NCI-H1417 (cell line): ENCODE measurements at places on chromosomes 7 and 10.

DNA sequence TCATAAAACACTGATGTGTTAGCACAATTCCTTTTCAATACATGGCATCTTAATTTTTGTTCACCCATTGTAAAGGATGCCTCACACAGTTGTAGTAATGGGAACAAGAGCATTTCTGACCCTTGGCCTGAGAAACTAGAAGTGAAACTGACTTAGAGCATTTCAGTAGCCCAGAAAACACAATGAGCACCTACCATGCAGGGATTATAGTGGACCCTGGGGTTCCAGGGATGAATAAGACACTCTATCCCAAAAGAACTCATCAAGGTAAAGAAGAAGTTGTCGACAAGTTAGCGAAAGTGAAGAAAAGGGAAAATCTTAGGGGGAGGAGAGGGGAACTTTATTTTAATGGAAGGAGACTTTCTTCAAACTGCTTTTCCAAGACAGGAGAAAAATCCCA, 125.6 kb downstream of the NT5C2 start:
- no peak for DNase-seq

- peak; percentile 24 for DNase-seq
Measured at GRCh38 chr7:140003913-140004382, 58.8 kb downstream of the PARP12 start.

DNA sequence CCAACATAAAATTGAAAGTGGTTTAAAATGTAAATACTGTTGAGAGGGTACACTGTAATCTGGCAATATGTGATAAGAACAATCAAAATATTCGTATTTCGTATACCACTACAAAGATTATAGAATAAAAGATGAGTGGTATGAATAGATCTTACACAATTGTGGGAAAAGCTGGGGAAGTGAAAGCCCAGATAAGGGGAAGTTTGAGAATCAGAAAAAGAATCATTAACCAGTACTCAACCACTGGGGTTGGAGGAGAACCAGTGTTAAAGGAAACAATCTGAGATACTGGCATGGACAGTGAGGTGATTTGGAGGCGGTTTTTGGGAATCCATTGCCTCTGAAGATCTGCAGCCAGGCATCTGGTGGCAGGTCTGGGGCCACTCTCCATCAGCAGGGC, 59.7 kb upstream of the CDK14 start:
- no peak for DNase-seq

- no peak for DNase-seq
Measured at GRCh38 chr10:73644767-73645166, 3.5 kb upstream of the MYOZ1 start.

- no peak for DNase-seq
Measured at GRCh38 chr10:11498399-11498798, 113.1 kb downstream of the USP6NL start.

DNA sequence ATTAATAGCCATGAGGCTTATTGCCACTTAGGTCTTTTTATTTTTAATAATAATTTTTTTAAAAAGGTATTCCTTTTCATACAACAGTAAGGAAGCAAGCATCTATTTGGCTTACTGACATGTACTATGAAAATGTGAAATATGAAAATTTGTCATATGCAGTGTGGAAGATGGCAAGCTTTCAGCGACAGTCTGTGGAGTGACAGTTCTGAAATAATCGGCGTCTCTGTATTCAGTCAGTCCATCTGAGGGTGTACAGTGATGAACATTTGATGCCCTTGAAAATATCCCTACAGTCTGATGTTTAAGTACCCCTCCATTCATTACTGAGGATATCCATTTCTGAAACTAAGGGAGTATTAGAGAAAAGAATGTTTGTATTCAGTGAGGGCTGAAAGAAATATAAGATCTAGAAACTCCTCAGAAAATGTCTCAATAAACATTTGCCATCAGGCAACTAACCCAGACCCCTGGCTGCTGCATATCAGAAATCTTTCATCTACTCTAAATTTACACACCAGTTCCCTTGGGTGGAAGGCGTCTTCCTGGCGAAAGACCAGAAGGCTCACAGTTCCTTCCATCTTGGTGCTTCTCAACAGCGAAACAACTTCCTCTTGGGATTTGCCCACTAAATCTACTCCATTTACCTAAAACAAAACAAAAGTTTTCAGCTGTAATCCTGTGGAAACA, 440.6 kb downstream of the PARD3 start:
- DNase-seq: no peak

- peak; percentile 19 for DNase-seq
Measured at GRCh38 chr10:31322647-31323046, 3.6 kb downstream of the ZEB1 start.

DNA sequence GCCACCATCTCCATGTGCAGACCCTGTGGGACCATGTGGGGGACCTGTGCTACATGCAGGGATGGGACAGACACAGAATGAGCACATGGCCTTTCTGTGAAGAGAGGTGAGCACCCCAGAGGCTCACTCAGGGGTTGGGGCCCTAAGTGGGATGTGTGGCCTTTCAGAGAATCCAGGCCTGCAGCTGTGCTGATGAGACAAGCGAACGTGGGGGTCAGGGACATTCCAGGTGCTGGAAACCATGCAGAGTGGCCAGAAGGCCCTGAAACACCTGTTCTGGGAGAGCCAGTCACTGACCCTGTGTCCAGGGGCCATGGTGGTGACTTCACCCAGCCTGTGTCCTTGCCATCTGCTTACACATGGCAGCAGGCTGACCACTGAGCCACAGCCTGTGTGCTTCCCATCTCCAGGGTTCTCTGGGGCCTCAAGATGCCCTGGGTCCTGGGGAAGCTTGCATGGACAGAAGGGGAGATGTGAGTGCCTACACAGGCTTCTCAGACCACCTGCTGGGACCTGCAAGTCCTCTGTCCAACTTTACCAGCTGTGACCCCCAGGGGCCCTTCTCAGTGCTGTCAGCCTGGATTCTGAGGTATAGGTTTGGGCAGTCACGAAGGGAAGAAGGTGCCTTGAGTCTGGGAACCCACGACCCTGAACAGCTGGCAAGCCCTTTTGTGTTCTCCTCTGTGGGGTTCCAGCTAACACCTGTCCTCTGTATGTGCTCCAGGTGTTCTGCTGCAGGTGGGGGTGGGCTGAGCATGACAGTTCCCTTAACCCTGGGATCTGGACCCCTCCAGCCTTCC, 17.6 kb downstream of the RAMP3 start:
- no peak for DNase-seq

DNA sequence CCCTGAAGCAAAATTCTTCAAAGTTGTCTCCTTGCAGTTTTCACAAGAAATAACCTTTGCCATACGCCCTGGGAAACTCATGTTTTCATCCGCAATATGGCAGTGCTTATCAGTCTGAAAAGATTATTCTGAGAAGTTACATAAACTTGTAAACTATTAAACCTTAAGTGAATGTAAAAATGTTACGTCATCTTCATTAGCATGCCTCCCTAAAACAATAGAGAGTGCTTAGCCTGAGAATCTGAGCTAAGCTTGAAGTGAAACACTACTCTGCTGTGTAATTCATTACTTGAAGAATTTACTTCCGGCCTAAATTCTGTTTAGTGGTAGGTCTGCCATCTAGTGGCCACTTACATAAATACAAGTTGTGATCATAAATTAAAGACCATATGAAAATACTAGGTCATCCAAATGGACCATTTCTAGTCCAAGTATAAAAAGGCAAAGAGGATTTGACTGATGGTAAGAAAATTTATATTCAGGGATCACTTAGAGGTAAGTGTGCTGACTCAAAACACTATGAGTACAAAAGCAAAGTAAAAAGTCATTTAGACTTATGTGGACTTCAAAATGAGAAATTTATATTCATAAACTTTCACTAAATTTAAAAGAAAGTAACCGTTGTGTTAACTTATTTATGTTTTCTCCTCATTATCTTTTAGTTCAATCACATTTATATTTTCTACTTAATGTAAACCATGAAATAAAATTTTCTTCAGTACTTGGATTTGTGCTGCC, 745.1 kb upstream of the LRRTM3 start:
- DNase-seq: peak; percentile 20

DNA sequence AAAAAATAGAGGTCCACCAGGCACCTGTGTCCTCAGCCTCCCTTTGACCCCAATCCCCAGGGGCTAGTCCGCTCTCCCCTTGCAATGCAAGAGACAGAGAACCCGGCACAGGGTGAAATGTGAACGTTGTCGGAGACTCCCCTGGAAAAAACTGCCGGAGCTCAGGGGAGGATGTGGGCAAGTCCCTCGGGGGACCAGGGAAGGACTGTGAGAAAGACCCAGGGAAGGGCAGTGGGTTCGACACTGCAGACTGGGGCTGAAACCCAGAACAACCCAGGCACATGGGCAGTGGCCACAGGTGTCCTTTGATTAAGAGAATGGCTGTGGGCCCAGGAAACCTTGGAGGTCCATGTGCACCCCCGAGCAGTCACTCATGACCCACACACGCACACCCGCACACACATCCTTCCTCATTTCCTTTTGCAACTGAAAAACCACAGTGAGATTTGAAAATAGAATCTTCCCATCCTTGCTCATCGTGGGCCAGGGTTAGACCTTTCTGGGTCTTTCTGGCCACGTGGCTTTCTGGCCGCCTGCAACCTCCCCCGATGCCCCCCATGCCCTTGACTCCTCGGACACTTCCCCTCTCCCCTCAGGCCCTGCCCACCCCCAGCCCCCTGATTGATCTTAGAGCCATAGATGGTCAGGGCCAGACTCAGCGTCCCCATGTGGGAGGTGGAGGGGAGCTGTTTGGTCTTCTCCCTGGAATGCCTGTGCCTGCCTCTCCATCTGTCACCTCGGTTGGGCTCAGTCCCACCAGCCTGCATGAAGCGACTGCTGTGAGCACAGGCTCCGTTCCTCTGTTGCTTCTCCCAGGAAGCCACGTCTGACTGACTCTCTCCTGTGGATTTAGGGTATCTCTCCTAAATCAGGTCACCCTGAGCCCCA, 7.9 kb downstream of the LAT2 start:
- no peak for DNase-seq
